ENCODE measurements at places on chromosomes 7 and 10.

DNA sequence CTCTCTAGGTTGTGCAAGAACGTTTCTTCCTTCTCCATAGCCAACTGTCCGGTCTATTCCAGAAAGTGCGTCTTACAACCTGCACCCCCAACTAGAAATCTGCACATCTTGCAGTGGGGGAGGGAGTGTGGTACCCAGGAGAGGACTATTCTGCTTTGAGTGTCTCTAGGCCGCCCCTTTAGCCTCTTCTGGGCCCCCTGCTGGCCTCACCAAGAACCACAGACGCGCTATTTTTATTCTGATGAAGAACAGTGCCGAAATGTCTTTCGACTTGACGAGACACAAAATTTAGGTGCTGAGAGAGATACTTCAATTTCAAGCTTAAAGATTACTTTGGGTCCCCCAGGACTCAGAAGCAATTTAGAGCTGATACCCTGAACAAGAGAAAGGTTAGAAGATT is 1.0 kb downstream of the CNPY1 start:
- DNase-seq, result no peak

GRCh38 chr10:61765176-61766087 is 102.7 kb downstream of the CABCOCO1 start:
- no peak for DNase-seq

DNA sequence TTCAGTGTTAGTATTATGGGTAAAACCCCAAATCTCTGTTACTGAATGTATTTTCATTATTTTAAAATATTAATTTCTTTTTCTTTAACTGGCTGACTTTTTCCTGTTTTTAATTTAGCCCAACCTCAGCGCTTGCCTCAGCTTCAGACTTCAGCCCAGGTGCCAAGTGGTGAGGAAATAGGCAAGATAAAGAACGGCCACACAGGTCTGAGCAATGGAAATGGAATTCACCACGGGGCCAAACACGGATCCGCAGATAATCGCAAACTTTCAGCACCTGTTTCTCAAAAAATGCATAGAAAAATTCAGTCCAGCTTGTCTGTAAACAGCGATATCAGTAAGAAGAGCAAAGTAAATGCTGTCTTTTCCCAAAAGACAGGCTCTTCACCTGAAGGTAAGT is 57.5 kb downstream of the MDFIC start:
- DNase-seq, result no peak

- DNase-seq, result no peak
These were observed 237.1 kb upstream of the NRP1 start for GRCh38 chr10:33571616-33572015.

- DNase-seq, result no peak
These were observed 74.5 kb upstream of the OIT3 start for GRCh38 chr10:72819053-72819452.

- DNase-seq, result no peak
These were observed 509.2 kb downstream of the TCERG1L start for GRCh38 chr10:130802301-130802700.

GRCh38 chr7:37282927-37283326 is 165.7 kb downstream of the ELMO1 start:
- DNase-seq, result no peak

- no peak for DNase-seq
These were observed 13.6 kb upstream of the SVIL start for GRCh38 chr10:29648114-29648982.

- no peak for DNase-seq
These were observed 202.8 kb upstream of the DKK1 start for GRCh38 chr10:52111101-52111891.

- no peak for DNase-seq
These were observed 222.0 kb downstream of the MAD1L1 start for GRCh38 chr7:2010551-2011265.

DNA sequence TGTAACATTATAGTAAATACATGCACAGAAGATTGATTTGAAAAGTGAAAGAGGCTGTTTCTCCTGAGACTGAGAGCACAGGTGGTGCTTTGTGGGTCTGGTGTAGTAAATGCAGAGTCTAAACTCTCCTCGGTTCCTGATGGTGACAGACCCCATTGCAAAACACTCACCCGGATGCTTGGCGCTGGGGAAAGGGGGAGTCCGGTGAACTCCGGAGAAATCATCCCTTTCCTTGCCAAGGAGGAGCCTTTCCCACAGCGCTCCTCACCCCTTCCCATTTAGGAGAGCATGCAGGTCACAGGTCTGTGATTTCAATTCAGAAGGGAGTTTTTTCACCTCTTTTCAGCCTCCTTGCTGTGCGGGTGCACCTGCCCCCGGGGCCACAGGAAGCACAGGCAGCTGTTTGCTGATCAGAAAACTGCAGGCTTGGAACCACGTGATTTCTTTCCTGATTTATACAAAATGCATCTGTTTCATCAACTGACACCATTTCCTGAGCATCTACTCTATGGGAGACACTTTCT is 75.6 kb upstream of the LYZL2 start:
- DNase-seq, result no peak

- no peak for DNase-seq
These were observed 16.1 kb upstream of the TAS2R40 start for GRCh38 chr7:143205560-143206293.

DNA sequence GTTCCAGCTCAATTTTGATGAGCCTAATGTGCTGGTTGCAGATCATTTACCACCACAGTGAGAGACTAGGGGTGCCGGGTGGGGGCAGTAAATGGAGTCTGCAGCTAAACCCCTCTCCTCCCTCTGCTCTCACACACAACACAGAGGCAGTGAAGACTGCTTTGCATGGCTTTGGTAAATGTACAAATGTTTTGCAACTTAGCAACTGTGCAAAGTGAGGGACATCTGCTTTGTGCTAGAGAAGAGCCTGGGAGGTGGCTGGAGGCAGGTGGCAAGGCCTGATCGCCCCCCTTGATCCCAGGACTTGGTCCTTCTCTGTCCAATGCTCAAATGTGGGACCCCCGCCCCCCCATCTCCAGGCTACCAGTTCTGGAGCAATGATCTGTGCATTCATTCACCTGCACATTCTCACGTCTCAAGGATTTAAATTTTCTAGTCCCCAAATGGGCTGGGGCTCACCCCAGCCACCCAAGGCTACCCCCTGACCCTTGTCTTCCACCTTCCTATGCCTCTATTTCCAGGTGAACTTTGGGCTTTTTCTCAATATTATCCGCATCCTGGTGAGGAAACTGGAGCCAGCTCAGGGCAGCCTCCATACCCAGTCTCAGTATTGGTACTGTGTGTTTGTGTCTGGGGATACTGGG is 11.6 kb downstream of the GHRHR start:
- DNase-seq, result no peak

GRCh38 chr7:50718311-50718710 is 64.4 kb downstream of the GRB10 start:
- DNase-seq, result peak; percentile 17

DNA sequence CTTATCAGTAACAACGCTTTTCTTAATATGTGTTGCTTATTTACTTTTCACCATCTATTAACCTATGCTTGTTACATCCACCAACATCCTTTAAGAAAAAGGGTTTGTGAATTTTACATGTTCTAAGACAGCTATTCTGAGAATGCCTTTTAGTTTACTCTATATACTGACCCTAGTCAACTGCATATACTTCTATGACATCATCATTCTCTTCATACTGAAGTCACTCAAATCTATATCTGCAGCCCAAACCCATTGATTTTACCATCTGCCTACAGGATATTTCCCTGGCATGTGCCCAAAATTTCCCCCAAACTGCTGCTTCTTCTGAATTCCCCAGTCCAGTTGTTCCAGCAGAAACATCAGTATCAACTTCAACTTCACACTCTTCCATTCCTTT is 94.6 kb upstream of the FAM204A start:
- DNase-seq, result no peak

GRCh38 chr7:35019179-35019729 is 18.0 kb downstream of the DPY19L1 start:
- no peak for DNase-seq

DNA sequence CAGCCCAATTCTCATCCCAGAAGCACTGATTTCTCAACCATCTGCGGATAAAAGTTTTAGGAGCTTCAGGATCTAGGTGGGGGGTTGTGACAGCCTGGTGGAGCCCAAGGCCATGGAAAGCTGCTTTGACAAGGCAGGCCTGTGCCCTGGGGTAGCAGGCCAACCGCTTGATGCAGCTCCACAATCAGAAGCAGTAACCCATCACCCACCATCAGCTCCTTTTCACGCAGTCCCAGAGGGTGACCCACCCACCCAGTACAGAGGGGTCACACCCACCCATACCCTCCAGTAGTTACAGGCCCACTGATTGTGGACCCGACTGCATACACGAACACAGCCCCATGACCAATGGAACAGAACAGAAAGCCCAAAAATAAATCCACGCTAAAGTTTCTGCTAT is 253.9 kb downstream of the AHR start:
- no peak for DNase-seq

GRCh38 chr7:27900006-27900405 is 160.0 kb downstream of the TAX1BP1 start:
- no peak for DNase-seq

DNA sequence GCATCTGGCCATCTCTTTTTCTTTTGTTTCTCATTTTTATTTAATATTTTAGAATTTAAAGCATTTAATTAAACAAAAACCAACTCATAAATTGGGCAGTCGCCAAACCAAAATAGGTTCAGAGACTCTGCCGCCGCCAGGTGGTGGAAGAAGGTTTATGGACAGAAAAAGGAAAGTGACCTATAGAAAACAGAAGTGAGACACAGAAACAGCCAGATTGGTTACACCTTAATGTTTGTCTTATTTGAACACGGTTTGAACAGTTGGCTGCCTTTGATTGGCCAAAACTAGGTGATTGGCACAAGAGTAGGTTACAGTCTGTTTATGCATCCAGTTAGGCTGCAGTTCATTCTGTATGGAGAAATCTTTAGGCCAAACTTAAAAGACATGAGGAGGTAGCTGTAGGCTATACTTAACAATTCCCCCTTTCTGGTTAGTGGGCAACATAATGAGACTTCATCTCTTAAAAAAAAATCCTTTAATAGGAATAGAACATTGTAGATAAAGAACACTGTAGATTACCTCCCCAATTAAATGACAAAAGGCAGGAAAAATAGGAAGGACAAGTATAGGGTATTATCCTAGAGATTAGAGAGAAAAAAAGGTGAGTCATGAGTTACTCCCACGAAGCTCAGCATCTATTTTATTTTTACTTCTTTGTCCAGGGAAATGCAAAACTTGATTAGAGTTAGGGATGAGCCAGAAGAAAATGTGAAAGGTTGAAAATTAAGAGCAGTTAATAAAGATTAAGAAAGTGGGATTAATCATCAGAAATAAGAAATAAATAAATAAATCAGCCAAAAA is 23.9 kb upstream of the CYCS start:
- no peak for DNase-seq

DNA sequence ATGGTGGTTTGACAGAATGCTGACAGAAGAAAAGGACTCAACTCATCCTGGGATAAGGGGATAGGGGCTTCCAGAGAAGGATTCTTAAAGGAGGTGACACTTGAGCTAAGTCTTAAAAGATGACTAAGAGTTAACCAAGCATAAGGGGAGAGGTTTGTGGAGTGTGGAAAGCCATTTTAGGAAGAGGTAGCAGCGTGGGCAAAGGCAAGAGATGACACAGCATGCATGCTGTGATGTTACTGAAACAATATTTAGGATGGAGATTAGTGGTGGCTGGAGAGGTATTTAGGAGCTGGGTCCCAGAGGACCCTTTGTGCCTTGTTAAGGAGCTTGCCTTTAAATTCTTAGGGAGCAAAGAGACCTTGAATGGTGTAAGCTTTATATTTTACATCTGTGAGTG is 65.1 kb downstream of the SPAG6 start:
- no peak for DNase-seq

- DNase-seq, result no peak
These were observed 73.3 kb upstream of the NANOS1 start for GRCh38 chr10:118955951-118956801.

GRCh38 chr10:100600218-100600617 is 64.5 kb downstream of the HIF1AN start:
- no peak for DNase-seq

GRCh38 chr10:96292971-96293920 is 11.0 kb upstream of the DNTT start:
- DNase-seq, result peak; percentile 21

DNA sequence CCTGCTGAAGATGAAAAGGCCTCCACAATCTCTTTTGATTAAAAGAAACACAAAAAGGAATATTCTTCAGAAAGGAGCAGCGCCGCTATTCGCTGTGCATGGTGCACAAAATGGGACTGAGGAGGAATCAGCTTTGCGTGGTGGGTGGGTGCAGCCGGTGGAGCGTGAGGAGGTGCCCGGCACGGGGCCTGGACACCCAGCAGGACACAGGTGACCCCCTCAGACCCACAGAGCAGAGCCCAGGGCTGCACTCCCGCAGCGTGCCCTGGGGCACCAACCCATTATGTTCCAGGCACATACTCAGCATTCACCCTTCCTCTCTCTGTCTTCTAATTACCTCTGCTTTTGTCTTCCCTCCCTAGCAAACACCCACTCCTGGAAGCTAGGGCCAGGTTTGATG is 238.0 kb upstream of the PPP2R2D start:
- DNase-seq, result no peak

GRCh38 chr7:64888901-64889685 is 14.0 kb upstream of the ZNF273 start:
- DNase-seq, result no peak

GRCh38 chr10:99895867-99896266 is 113.4 kb downstream of the ABCC2 start:
- DNase-seq, result no peak

- DNase-seq, result no peak
These were observed 2.8 kb downstream of the PANK1 start for GRCh38 chr10:89642193-89642592.

DNA sequence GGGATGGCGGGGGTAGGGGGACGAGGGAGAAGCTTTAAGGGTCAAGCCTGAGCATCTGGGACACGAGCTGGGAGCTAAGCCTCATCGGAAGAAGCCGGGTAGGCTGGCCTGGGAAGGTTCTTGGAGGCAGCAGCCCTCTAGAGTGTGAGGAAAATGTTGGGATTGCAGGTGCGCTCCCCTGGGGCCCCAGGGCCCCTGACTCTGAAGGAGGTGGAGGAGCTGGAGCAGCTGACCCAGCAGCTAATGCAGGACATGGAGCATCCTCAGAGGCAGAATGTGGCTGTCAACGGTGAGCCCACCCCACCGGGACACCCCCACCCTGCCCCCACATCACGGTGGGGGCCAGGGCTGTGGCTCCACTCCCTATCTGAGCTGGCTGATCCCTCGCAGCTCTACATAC is 6.9 kb downstream of the ZYX start:
- no peak for DNase-seq

DNA sequence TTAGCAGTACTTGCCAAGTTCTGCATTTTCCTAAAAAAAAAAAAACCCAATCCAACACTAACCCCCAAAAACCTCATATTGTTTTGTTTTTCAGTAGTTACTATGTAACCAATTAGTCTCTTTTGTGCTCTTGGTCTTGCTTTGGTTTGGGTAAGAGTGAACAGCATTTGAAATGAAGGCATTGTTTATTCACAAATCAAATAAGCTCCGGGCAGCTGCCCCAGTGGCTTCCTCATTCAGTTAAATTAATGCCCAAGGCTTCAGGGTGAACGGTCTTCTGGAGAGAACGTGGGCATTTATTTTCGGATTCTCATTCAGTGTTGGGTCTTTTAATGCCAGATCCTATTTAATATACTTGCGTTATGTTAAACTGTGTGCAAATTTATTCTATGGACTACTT is 108.7 kb downstream of the GFRA1 start:
- DNase-seq, result no peak

All from DMS153 (cell line).